Central memory CD4-positive, alpha-beta T cell (primary cell): ENCODE measurements at places on chromosomes 3 and 15.
A peak's percentile ranks its signal among the peaks of the same experiment; 100 is the strongest.

DNA sequence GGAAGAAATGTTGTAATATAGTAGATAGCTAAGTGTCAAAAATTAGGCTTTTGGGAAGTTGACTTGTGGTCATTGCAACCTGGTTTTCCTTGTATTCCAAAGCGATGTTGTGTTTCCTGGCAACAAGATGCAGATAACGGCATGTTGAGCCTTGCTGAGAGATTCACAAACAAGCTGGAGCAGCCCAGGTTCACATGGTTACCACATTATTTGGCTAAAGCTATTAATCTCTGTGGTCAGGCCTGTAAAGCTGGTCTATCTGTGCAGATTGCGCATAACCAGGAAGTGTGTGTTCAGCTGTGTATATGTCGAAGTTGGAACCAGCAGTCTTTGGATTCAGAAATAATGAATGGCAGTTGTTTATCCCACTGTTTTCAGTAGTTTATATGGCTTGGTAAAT lies 6.6 kb downstream of the TIPARP start:
- no peak for DNase-seq

- DNase-seq: no peak
Observed at GRCh38 chr15:83153288-83153687, 45.8 kb downstream of the TM6SF1 start.

DNA sequence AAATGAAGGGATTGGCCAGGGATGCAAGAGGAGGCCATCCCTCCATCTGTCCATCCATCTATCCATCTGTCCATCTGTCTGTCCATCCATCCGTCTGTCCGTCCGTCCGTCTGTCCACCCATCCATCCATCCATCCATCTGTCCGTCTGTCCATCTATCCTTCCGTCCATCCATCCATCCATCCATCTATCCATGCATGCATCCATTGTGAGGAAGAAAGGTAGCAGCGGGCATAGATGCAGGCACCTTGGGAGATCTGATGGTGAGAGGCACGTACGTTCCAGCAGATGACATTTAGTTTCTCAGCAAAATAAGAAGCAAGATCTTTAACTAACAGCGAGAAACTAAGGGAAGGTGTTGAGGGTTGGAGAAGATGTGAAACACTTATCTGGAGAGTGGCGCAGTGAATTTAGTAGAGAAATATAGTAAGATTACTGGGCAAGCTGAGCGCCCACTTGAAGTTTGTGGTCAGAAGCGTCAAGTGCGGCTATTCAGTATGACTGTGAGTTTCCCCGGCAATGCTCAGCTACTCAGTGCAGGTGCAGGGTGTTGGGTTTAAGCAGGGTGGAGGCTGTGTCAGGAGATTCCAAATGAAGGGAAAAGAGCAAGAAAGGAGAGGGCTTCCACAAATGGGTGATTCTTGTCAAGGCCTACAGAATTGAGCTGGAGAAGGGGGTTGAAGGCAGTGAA lies 22.4 kb upstream of the SRP14 start:
- no peak for DNase-seq

DNA sequence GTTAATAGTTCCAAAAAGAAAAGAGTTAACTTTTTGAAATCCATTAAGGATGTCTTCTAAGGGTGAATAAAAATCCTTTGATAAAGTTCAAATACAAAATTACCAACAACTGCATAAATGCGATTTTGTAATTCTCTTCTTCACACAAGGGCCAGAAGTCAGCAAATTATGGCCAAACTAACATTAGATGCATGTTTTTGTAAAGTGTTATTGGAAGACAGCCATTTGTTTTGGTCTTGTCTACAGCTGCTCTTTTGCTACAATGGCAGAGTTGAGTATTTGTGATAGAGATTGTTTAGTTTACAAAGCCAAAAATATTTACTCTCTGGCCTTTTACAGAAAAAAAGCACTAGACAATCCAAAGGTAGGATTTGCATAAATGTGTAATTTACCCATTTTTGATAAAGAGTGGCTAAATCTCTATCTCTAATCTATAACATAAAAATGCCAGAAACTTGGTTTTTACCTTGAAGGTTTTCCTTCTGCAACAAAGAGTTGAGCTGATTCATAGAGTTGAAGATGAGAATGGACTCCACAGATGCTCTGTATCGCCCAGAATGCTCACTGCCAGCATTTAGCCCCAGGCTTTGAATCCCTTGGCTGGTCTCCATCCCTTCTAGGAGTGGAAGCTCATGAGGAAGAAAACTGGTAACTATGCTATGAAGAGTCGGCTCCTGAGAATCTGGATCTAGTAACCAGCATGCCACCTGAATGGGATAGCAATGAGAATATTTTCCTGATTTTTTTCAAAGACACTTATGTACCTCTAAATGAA lies 64.5 kb downstream of the POLQ start:
- DNase-seq: no peak

- no peak for DNase-seq
Observed at GRCh38 chr3:149765762-149766334, 13.6 kb upstream of the COMMD2 start.

GRCh38 chr15:90904746-90905145 lies 1.6 kb downstream of the MAN2A2 start:
- DNase-seq: no peak

- no peak for DNase-seq
Observed at GRCh38 chr3:130841357-130841756, 52.5 kb upstream of the ATP2C1 start.

DNA sequence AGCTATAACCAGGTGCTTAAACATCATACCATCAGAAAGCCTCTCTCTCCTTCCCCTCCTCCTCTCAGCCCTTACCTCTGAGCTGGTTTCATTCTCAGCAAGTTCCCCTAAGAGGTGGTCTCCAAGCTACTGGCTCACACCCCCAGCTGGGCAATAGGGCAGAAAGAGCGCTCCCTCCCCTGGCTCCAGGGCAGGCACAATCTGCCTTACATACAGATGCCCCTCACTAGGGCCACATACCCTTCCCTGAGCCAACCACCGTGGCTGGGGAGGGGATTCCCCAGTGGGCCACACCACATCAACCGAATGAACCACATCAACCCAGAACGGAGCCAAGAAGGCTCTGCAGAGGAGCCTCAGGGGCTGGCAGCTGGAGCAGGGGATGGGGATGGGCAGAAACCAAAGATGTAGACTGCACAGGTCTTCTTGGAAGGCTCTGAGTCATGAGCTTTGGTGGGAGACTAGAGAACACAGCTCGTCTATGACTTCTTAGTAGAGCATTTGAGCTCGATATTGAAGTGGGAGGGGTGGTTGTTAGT lies 4.6 kb upstream of the FBLN2 start:
- peak; percentile 54 for DNase-seq

DNA sequence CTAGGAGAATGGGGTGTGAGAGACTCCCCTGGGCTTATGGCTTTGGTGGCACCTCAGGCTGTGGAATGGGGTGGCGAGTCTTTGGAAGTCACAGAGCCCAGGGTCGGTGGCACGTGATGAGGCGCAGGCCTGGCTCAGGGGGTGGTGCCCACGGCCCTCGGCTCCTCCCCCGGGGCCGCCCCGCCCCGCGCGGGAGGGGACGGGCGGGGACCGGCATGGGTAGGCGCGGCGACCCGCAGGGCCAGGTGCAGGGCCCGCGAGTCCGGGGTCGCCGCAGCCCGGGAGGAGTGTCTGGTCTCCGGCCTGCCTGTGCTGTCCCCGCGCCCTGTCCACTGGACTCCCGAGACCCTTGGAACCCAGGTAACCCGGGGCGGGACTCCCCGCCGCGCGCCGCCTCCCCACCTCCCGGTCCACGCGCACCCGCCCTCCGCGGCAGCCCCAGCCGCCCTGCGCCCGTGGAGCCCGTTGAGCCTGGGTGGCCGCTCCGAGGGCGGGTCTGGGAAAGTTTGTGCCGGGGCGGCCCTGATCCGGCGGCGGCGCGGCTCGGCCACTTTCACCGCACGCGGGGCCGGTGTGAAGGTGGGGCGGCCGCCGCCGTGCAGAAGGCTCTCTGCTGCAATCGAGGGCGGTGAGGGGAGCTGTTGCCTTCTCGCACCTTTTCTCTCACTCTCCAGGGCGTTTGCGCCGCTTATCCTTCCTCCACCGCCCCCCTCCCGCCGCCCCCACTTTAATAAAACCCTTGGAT lies at the start of gene PAQR5:
PAQR5 (plus strand) TSS at position 216 of the 745 bp plus-strand sequence. CDS start 61,169 bp downstream, outside the sequence.
- DNase-seq: no peak

- peak; percentile 10 for DNase-seq
Observed at GRCh38 chr3:177145954-177146353, 51.3 kb downstream of the TBL1XR1 start.

DNA sequence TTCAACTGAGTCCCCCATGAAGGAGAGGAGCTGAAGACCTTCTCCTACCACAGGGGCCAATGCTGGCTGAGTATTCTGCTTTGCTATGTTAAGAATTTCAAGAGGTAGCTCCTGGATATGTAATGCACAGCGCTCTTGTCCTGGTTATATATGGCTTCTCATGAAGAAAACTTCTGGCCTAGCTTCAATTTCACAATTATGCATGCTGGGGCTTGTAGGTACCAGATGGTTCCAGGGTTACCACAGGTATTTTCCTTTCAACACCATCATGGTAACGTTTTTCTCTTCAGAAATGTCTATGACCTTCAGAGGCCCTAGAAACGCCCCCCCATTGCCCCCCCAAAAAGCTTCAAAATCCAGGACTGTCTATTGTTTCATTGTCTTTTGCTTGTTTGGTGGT lies 311.7 kb upstream of the ICE2 start:
- no peak for DNase-seq

GRCh38 chr3:133425898-133426297 lies 26.0 kb downstream of the BFSP2 start:
- no peak for DNase-seq

DNA sequence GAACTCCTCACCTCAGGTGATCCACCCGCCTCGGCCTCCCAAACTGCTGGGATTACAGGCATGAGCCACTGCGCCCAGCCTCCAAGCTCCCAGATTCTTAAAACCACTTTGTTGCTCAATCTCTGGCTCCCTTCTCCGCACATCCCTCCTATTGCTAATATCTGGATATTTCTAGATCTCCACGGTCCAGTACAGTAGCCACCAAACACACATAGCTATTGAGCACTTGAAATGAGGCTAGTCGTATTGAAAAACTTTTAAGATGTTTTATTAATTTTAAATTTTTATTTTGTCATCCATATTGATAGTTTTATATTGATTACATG lies 44.3 kb downstream of the SLC28A1 start:
- DNase-seq: no peak

DNA sequence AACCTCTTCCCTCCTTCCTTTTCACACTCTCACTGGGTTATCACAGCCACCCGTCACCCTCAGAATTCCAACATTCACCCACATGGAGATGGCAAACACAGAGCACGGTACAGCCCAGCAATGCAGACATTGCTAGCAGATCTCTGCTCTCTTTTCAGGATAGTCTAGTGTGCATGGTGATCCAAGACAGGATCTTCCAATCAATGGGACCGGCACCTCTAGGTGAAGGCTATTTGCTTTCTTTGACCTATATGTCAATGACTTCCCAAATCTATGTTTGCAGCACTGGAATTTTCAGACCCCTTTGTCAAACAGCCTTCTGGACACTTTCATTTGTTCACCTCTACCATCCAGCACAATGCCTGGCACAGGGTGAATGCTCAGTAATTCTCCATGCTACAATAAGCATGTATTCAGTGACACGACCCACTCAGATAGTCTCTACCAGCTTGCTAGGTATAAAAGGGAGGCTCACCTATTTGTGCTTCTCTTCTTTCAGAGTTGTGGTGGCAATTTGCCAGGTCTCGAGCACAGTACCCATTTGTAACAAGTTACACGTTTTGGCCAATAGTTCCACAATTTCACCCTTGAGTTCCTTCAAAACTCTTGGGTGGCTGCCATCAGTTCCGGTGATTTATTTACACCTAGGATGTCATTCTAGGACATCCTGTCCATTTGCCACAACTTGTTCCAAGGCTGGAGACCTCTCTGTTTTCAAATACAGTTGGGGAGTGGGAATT lies 279.1 kb upstream of the ICE2 start:
- no peak for DNase-seq

GRCh38 chr3:1214933-1215332 lies 122.1 kb downstream of the CNTN6 start:
- DNase-seq: no peak

DNA sequence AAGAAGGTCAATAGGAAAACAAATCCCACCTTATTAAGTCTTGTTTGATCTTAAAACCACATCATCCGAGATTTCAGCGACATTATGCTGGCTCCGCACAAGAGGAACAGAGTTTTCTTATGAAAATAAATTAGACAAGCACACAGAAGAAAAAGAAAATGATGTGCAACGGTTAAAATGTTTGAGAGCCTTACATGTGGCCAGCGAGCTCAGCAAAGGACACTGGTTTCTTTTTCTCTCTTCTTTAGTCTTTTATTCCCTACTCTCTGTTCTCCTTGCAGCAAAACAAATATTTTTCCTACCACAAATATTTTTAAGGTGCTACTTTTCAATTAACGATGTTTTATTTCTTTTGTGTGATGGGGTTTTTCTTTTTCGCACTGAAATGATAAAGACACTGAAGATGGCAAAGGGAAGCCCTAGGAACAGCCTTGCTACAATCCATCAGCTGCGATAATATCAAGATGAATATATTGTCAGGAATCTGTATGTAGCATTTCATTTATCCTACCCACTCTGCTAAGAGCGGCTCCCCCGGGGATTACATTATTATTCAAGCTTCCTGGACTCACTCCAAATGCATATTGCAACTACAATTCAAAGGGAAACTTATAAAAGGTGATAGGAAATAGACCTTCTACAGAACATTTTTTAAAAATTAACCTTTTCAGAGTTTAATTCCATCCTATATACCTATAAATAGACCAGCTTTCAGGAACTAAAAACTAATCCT lies 72.9 kb downstream of the ANXA2 start:
- no peak for DNase-seq

GRCh38 chr15:92954578-92954977 lies 54.5 kb downstream of the CHD2 start:
- no peak for DNase-seq

GRCh38 chr3:52046186-52046901 lies 10.0 kb downstream of the DUSP7 start:
- no peak for DNase-seq

DNA sequence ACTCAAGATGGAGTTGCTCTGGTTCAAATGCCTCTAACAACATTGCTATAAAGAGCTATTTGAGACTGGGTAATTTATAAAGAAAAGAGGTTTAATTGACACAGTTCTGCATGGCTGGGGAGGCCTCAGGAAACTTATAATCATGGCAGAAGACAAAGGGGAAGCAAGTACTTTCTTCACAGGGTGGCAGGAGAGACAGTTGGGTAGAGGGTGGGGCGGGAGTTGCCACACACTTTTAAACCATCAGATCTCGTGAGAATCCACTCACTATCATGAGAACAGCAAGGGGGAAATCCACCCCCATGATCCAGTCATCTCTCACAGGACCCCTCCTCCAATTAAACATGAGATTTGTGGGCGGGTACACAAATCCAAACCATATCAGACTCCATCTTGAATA lies 30.7 kb downstream of the MAP2K5 start:
- DNase-seq: no peak

- no peak for DNase-seq
Observed at GRCh38 chr3:14592390-14592789, 52.2 kb upstream of the GRIP2 start.

GRCh38 chr15:58419803-58420524 lies 11.8 kb upstream of the LIPC start:
- DNase-seq: no peak
